ENCODE measurements at places on chromosomes 12 and 14. TPM values are rescaled to one million over a fixed set of nuclear protein-coding genes. Genes with fewer than 3 reads are reported as not detected.

LBHD2 gene
- total RNA-seq, result not detected

DNA sequence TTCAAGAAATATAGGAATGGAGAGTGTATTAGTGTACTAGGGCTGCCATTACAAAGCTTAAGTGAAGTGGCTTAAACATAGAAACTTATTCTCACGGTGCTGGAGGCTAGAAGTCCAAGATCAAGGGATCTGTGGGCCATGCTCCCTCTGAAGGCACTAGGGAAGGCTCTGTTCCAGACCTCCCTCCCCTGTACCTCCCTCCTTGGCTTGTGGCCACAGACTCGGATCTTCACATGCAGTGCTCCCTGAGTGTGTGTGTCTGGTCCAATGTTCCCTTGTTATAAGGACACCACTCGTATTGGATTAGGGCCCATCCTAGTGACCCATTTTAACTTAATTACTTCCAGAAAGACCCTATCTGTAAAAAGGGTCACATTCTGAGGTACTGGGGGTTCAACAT, 225.6 kb downstream of the VRK1 start:
- no peak overlapping the region for H3K4me3 ChIP-seq
- no peaks in the 10 kb centered on the region for H3K27me3 ChIP-seq
- H3K4me1 ChIP-seq, result peaks cover 2% of the 10 kb centered on the region
- peaks cover under 1% of the 10 kb centered on the region for H3K36me3 ChIP-seq

- H3K36me3 ChIP-seq, result no peaks in the 10 kb centered on the region
- H3K4me1 ChIP-seq, result no peaks in the 10 kb centered on the region
- H3K4me3 ChIP-seq, result no peak overlapping the region
- no peak for DNase-seq
Measured at GRCh38 chr14:58872061-58872460, 234.3 kb downstream of the DACT1 start.

GRCh38 chr14:21268617-21269251, 508 bp downstream of the HNRNPC start:
- DNase-seq, result no peak
- H3K27me3 ChIP-seq, result no peaks in the 10 kb centered on the region
- H3K4me1 ChIP-seq, result peaks cover 31% of the 10 kb centered on the region

GRCh38 chr14:101504096-101504948, 57.0 kb upstream of the DIO3 start:
- no peak overlapping the region for H3K4me3 ChIP-seq
- no peaks in the 10 kb centered on the region for H3K36me3 ChIP-seq
- no peak overlapping the region for H3K27ac ChIP-seq
- H3K4me1 ChIP-seq, result no peaks in the 10 kb centered on the region
- no peak for DNase-seq

- no peaks in the 10 kb centered on the region for H3K36me3 ChIP-seq
- no peaks in the 10 kb centered on the region for H3K27me3 ChIP-seq
- DNase-seq, result no peak
- no peaks in the 10 kb centered on the region for H3K4me1 ChIP-seq
- no peak overlapping the region for H3K4me3 ChIP-seq
Measured at GRCh38 chr14:101525640-101526527, 35.4 kb upstream of the DIO3 start.

GRCh38 chr14:54253195-54253947, 143.4 kb upstream of the CDKN3 start:
- H3K4me3 ChIP-seq, result no peak overlapping the region
- no peaks in the 10 kb centered on the region for H3K36me3 ChIP-seq
- no peaks in the 10 kb centered on the region for H3K27me3 ChIP-seq
- H3K4me1 ChIP-seq, result no peaks in the 10 kb centered on the region

EFS gene
- total RNA-seq, result 0.15 TPM

SLC8A3 gene
- 0.21 TPM for total RNA-seq

RNASE7 gene
- not detected for total RNA-seq

DNA sequence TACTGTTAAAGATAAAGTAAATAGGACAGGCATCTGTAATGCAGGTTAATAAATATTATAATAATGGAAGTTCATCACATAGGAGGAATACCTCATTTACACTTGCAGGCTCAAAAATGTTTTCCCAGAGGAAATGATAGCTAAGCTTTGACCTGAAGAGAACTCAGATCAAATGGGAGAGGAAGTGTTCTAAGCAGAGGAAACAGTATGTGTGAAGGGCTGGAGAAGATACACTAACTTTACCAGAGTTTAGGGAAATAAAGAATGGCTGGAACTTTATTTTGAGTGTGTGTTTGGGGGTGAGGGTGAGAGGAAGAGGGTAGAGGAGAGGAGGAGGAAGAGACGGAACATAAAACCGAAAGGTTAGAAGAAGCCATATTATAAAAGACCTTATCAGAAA, 34.0 kb upstream of the AP4S1 start:
- no peaks in the 10 kb centered on the region for H3K27me3 ChIP-seq
- H3K36me3 ChIP-seq, result no peaks in the 10 kb centered on the region
- H3K4me1 ChIP-seq, result peaks cover 4% of the 10 kb centered on the region
- H3K27ac ChIP-seq, result no peak overlapping the region
- DNase-seq, result no peak

Measured in T-cell (primary cell).